ENCODE measurements at places on chromosomes 3 and 15. TPM values are rescaled to one million over a fixed set of nuclear protein-coding genes. Genes with fewer than 3 reads are reported as not detected.

CD96 gene
- total RNA-seq = 4.1 TPM

HYAL2 gene
- 18.6 TPM for total RNA-seq

PTPN9 gene
- 32.0 TPM for total RNA-seq

IL20RB gene
- total RNA-seq = 1.2 TPM

Measured in mucosa of descending colon (tissue), 3 donors.